ENCODE measurements at places on chromosomes 5 and 9.

DNA sequence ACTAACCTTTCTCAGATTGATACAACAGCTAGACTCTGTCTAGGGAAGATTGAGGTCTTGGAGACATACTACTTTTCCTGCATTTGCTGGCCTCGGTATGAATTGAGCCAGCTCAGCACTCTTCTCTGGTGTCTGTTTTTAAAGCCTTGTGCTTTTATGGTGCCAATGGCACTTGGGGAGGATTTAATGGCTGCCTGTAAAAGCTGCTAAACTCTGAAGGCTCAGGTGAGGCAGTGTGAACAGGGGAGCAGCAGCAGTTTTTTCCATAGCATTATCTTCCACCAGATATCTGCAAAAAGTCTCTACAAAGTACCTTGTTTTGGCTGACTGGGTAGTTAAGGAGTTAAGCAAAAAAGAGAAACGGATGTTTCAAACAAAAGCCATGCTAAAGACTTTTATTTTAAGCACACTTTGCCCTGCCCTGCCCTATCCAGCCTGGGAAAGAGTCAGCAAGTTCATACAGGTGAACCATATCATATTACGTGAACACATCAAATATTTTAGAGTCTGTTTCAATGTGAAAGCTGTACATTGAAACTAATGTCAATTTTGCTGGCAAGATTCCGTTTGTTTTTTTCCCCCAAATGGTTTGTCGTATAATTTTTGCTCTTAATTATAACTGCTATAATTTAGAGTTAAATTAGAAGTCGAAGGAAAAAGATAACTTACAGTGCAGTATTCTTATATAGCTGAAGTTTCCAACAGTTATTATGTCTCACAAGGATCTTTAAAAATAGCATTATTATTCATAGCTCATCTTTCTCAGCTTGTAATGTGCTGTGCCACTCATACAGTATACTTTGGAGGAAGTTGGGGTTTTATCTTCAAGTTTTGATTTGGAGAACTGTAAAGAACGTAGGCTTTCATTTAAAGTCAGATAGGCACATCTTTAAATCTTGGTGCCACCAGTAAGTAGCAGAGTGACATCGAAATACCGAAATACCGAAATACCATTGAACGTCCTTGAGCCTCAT, 424.1 kb upstream of the CD180 start:
- DNase-seq = no peak

DNA sequence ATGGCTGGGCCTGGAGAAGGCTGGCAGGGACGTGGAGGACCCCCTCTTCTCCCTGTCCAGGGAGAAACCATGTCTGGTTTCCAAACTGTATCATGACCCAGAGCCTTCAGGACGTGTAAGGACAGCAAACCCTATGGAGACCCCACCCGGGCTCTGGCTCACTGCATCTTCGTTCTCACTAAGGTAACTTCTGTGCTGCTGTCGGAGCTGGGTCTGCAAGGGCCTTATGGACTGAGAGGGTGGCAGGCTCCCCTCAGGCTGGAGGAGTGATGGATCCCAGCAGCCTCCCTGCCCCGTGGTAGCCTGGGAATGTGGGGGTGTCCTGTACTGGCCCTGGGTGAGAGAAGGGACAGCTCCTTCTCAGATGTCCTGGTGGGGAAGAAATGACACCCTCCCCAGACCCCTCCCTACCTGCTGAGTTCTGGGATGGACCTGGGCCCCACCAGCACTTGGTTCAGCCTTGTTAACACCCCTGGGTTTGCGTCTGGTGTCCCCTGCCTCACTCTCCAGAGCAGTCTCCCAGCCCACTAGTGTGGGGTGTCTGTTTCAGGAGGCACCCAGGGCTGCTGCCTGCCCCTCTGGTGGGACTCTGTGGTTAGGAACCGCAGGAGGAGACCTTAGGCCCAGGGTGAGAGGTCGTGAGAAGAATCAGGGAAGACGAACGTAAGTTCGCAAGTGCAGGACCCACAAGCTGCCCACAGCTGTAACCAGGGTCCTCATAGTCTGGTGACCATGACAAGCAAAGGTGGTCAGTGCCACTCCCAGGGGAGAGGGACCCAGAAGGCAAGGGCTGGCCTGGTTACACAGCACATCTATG, 6.6 kb downstream of the SPATA31E1 start:
- DNase-seq = no peak

- DNase-seq = no peak
Measured at GRCh38 chr9:89564346-89564878, 40.4 kb upstream of the GADD45G start.

DNA sequence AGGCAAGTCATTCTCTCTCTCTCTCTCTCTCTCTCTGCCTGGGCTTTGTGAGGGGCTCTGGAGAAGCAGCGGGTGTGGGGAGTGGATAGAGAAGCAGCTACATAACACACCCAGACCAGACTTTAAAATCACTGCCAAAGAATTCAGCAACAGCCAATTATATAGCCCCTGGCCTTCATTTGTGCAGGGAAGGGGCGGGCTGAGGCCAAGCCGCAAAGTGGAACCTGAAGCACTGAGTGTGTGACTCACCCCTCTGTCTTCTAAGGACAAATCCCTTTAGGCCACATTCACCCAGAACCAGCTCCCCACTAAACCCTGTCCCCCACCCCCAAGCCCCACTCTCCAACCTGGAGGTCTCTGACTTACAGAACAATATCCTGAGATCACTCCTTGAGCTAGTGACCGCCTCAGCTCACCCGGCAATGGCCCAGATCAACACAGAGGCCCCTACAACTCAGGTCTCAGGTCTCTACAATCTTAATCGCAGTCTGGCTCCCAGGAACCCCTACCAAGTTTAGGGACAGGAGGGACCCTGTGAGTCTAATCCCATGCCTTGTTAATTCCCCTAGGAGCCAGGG, 6.0 kb downstream of the B4GALT1 start:
- peak; percentile 82 for DNase-seq

DNA sequence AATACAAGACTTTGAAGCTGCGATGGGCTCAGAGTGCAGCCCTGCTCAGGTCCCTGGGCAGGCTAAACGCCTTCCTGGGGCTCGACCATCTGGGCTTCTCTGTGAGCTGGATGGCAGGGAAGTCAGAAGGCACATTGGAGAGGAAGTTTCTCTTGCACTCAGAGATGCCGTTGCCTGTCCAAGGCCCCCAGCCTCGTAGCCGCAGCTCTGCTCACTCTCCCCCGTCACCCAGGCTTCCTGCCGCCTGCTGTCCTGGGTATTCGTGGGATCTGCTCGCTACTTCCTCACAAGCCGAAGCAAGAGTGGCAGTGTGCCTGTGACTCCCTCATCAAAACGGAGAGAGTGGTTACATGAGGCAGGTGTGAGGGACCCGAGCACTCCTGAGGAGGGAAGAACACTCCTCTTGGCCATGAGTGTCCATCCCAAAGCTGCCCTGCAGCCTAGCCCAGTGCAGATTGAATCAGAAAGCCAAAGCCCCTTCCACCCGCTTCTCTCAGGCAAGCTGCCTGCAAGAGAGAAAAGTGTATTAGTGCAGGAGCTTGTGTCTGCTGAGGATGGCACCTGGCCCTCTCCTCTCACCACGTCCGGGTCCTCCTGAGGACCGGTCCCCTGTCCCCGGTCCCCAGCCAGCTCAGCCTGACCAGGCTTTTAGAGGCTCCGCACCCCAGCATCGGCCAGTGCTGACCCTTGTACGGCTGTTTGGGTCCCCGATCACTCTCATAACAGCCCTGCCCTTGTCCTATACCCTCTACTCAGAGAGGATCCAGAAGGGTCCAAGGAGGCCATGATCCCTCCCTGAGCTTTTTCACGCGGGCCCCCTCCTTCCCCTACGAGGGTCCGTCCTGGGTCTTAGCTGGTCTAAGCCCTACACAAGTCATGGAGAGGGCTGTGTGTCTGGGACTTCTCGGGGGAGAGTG, 7.3 kb downstream of the FCN2 start:
- DNase-seq = peak; percentile 47

DNA sequence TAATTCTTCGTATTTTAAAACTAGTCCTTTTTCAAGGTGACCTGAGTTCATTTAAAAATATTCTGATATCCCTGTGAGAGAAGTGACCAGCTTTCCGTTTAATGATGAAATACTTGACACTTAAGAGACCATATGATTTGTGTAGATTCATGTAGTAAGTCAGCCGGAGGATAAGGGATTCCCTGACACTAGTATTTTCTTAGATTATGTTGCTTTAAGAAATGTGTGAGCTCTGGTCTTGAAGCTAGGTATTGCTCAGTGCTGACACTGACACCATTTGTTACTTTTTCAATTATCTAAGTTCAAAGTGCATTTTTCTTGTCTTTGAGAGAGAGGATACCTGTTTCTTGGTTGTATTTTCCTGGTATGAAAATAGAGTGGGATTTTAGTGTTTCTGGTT, 4.2 kb downstream of the NIPBL start:
- DNase-seq = no peak

DNA sequence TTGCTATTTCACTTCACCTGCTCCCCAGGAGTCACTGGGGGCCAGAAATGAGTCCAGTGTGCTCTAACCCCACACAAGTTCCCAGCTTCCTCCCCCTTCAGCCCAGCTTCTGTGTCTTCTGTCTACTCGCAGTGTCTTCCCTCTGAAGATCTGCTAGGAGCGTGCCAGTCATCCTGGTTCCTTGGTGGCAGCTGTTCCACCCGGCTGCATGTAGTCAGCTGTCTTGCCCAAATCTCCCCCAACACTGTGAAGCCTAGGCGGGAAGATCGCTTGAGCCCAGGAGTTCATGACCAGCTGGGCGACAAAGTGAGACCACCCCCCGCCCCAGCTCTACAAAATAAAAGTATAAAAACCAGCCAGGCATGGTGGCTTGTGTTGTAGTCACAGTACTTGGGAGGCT, 154.0 kb downstream of the GDNF start:
- DNase-seq = no peak

- peak; percentile 69 for DNase-seq
Measured at GRCh38 chr5:83306572-83307241, 164.8 kb upstream of the VCAN start.

- DNase-seq = no peak
Measured at GRCh38 chr9:108416324-108416723, 439.5 kb downstream of the ACTL7B start.

GRCh38 chr5:99929067-99929805, 605.9 kb upstream of the FAM174A start:
- DNase-seq = no peak

DNA sequence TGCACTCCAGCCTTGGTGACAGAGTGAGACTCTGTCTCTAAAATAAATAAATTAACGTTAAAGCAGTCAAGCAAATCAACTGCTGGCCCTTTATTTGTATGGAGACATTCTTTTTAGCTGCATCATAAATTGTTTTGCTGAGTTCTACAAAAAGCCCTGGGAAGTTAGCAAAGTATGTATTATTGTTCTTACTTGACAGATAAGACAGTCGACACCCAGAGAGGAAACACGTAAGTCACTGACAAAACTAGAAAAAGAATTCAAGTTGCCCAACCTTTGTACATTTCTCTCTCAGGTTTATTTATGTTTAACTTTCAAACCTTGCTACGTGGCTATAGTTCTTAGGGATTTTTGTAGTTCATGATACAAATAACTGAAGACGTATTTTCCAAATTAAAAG, 40.4 kb upstream of the MACIR start:
- no peak for DNase-seq

DNA sequence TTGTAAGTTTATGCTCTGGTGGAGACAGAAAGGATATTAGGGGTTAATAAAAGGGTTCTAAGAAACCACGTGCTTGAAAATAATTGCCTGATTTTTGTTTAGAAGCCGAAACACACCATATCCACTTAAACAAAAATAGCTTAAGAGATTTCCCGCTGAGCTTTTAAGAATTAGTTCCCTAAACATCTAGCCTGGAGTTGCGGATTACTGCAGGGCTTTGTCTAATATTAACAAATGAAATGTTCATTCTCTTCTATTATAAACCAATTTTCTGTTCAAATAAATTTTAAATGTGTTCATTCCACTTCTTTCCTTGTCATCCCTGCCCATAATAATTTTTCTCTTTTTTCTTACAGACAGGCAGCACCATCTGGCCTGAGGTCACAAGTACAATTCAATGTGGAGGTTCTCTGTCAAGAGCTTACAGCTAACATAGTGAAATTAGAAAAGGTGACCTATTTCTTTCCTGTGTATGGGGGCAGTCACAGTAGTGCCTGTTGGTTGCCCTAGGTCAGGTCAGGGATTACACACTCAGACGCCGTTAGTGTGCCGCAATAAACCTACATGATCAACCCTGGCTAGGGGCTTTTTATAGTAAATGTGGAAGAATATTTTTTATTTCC, 65.3 kb downstream of the GRAMD2B start:
- DNase-seq = no peak

DNA sequence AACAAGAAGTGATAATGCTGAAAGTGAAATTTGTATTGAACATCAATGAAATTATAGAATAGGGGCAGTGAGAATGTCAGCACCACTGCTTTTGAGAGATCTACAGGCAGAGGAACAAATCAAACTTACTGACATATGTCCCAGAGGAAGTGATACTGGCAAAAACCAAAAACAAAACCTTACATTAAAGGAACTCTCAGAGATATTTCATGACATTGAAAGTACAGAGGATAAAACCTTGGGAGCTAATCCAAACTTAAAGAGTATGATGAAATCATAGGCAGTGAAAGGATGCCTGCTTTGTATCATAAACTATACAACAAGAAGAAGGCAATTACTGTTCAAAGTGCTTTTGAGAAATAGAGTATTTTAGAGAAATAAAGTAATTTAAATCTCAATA, 90.4 kb upstream of the SV2C start:
- DNase-seq = no peak

DNA sequence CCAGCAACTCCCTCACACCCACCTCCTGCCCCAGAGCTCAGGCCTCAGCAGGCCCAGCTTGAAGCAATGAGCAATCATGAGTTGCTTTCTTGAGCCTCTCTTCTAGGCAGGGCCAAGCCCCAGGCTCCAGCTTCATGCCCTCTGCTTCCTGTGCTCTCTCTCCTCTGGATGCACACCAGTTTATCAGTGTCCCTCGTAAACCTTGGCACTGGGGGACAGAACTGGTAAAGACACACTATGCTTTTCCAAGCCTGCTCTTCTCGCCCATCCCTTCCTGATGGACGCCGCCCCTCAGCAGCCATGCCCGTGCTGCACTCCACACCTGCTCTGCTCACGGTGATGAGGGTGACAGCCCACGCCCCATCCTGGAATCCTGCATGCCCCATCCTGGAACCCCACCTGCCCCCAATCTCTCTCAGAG, 49.4 kb upstream of the ORM1 start:
- no peak for DNase-seq

DNA sequence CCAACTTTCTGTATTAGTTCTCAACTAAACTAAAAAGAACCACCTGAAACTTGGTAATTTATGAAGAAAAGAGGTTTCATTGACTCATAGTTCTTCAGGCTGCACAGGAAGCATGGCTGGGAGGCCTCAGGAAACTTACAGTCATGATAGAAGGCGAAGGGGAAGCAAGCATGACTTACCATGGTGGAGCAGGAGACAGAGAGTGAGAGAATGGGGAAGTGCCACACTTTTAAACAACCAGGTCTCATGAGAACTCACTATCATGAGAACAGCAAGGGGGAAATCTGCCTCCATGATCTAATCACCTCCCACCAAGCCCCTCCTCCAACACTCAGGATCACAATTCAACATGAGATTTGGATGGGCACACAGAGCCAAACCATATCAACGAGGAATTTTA, 123.5 kb downstream of the DEPDC1B start:
- no peak for DNase-seq
